ENCODE measurements at places on chromosomes 2 and 18. TPM values are rescaled to one million over a fixed set of nuclear protein-coding genes. Genes with fewer than 3 reads are reported as not detected.
A peak's percentile ranks its signal among the peaks of the same experiment; 100 is the strongest.

- no peak for DNase-seq
Measured at GRCh38 chr2:190835303-190835930, 45.2 kb upstream of the GLS start.

GRCh38 chr2:32264422-32265105, at the start of gene NLRC4:
TSS of gene NLRC4 (minus strand) at chr2:32264886. CDS start at chr2:32256775, 8,111 bp downstream.
- DNase-seq = no peak

GRCh38 chr2:6826081-6826913, 39.4 kb downstream of the CMPK2 start:
- peak; percentile 76 for DNase-seq

GRCh38 chr18:69889009-69889408, 58.7 kb downstream of the CD226 start:
- no peak for DNase-seq

DNA sequence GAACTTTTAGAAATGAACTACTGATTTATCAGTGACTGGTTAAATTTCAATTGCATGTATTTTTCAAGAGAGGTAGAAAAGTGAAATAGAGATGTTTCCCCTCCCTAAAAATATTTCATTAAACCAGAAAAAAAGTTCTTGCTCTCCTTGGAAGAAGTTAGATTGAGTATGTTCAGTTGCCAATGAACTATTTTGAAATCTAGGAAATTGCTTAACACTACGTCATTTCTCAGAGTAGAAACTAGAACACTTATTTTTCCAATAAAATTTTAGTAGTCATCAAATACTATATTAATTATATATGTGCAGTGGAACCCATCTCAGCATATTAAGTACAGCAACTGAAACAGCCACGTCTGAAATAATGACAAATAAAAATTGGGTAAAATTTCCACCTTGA, 51.8 kb upstream of the STAT1 start:
- no peak for DNase-seq

- DNase-seq = no peak
Measured at GRCh38 chr2:187168720-187169713, 279.0 kb downstream of the CALCRL start.

- no peak for DNase-seq
Measured at GRCh38 chr2:231017231-231017598, 20.1 kb upstream of the C2orf72 start.

GRCh38 chr18:35842536-35842935, 129.9 kb upstream of the RMP24 start:
- no peak for DNase-seq

- DNase-seq = no peak
Measured at GRCh38 chr2:88139203-88139702, 11.4 kb upstream of the FABP1 start.

DNA sequence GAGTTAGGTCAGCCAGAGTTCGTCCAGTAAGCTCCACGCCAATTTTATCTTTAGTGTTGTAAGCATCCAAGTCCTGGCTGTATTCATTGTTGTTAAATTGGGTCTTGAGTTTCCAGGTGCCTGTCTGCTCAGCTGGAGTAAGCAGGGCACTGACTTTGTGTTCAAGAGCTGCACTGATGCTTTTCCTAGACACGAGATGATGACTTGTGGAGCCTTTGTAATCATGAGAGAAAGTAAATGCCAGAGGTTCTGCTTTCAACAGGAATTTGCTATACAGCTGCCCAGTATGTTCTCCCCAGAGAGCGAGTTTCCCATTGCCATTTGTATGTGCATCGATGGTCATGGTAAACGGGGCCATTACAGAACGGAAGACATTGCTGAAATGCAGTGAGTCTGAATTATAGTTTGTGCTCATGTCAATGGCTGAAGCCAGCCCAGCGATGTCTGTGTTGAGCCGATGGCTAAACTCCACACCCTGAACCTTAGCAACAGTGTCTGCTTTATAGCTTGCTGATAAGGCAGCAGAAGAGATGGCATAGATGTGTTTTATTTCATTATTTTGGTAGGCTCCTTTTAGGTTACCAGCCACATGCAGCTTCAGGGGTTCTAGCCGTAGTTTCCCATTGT, 32.9 kb downstream of the APOB start:
- DNase-seq = no peak

- no peak for DNase-seq
Measured at GRCh38 chr18:76144844-76145243, 350.2 kb downstream of the ZNF516 start.

DNA sequence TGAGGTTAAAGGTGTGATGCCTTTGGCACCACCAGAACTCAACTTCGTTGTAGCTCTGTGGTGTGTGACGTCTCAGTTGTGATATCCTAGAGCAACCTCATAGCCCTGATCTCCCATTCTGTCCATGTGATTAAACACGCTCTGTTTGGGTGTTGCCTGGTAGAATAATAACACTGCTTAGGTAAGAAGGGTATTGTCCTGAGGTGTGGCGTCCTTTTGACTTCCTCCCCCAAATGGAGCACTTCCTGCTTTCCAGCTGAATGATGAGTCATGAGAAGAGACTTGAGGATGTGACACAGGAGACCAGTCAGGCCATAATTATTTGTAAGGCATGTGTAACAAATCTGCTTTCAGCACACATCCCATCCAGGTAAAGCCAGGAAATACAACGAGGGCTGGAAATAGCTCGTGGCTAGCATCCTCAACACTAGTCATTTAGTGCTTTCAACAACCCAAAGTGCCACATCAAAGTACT, 100.7 kb downstream of the RAPGEF4 start:
- DNase-seq = no peak

DNA sequence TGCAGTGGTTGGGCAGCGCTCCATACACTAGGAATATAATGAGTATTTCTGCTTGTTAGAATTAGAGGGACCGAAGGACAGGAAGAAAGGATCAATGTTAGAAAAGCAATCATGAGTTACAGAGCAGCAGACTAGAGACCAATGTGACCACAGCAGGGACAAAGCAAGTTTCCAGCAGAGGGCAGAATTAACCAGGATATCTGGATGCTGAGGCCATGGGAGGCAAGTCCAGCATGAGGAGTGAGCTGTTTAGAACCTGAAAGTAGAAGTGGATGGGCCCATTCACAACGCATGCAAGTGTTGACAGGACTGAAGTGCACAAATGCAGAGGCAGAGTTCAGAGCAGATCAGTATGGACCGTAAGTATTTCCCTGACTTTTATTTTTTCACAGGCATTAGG, 910.4 kb upstream of the GYPC start:
- DNase-seq = peak; percentile 62

The DUSP2 gene
- 10.1 TPM for total RNA-seq

The ANKRD23 gene
- 3.5 TPM for total RNA-seq

The ANKRD30BL gene
- total RNA-seq = not detected

The ZSWIM2 gene
- total RNA-seq = not detected

The FBXO48 gene
- 1.1 TPM for total RNA-seq

The LOXHD1 gene
- total RNA-seq = not detected

The LHCGR gene
- 0.73 TPM for total RNA-seq
